Activated CD8-positive, alpha-beta memory T cell treated with anti-CD3 and anti-CD28 coated beads for 4 hours (primary cell): ENCODE measurements at places on chromosomes 1 and 21.

GRCh38 chr1:59378621-59379370, 81.9 kb downstream of the FGGY start:
- DNase-seq, result no peak

- DNase-seq, result no peak
Measured at GRCh38 chr1:43664369-43664768, 14.4 kb downstream of the KDM4A start.

DNA sequence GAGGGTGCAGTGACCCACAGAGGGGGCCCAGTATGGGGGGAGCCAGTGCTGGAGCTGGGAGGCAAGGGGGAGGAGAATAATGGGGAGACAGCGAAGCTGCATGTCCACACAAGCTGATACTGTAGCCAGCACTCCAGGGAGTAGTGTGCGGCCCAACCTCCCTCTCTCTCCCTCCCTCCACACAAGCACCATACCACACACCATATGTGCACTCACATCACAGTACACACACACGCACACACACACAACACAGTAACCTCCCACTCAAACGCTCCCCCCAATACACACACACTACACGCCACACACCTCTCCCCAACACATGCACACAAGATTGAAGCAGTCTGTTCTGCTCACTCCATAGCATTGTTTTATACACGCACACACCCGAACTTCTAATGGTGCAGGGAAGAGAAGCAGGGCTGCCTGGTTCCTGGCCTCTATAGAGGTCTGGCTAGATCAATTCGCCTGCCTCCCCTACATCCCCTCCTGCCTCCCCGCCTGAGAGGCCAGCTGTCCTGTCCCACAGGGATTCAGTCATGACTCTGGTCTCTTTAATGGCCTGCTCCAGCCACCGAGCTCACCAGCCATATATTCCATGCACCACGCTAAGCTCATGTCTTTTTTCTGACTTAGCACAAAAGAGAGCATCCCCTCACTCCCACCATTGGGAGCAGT, 3.8 kb downstream of the NCDN start:
- no peak for DNase-seq

DNA sequence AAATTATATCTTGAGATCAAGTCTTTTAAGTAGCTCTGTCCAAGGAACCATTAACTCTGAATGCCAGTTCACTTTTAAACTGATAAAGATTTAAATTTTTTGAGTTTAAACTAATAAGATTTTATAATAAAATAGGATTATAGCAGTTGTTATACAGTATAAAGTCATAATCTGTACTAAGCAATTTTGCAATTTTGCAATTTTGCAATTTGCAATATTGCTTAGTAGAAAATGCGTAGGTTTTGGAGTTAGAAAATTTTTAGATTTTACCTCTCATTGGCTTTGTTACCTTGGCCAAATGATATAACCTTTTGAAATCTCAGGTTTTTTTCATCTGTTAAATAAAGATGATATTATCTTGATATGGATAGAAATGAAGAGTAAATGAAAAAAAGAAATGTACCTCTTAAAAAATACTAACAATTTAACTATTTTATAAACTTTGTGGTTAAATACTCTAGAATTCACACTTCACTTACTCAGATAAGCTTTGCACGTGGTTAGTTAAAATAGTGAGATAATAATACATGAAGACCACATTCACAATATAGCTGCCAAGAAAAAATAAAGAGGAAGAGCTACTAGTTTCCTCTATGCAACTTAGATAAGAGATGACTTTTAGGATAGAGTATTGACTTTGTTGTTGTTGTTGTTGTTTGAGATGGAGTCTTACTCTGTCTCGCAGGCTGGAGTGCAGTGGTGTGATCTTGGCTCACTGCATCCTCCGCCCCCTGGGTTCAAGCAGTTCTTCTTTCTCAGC, 13.9 kb downstream of the CCDC18 start:
- no peak for DNase-seq

DNA sequence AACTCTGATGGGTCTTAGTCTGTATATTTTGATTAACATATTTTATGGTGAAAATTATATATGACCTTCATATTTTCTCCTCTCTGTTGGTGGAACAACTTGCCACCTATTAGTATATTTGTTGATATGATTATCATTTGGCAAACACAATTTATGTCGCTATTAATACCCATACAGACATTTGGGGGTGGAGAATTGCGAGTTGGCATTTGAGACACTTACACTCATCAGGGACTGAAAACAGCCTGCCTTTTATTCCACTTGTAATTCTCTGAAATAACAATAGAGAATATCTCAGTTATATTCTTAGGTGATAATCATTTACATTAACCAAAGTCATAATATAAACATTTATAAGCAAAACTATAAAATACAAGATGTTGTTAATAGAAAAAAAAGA, 100.5 kb upstream of the RGS18 start:
- DNase-seq, result no peak

DNA sequence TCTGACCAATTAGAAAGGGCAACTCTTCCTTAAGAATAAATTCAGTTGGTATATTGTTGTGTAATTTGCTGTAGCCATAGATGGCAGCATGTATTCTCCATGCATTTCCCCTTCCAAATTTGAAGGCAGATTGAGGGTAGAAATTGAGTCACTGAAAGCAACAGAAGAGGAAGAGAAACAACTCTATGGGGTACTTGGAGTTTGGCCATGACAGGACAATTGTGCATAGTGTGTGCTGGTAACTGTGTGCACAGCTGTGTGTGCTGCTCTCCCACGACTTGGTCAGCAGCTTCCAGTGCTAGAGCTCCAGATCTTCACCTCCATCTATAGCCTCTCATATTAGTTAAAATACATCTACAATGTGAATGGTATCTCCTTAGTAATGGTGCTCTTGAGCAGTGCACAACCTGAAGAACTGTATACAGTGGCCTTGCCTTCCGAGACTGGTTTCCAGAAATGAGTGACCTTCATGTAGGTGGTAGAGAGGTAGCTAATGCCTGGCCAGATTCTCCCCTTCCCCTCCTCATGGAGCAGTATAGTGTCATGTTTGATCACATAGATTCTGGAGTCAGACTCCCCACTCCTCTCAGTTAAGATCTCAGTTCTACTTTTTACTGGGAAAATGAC, 882 bp upstream of the FCAMR start:
- DNase-seq, result no peak

DNA sequence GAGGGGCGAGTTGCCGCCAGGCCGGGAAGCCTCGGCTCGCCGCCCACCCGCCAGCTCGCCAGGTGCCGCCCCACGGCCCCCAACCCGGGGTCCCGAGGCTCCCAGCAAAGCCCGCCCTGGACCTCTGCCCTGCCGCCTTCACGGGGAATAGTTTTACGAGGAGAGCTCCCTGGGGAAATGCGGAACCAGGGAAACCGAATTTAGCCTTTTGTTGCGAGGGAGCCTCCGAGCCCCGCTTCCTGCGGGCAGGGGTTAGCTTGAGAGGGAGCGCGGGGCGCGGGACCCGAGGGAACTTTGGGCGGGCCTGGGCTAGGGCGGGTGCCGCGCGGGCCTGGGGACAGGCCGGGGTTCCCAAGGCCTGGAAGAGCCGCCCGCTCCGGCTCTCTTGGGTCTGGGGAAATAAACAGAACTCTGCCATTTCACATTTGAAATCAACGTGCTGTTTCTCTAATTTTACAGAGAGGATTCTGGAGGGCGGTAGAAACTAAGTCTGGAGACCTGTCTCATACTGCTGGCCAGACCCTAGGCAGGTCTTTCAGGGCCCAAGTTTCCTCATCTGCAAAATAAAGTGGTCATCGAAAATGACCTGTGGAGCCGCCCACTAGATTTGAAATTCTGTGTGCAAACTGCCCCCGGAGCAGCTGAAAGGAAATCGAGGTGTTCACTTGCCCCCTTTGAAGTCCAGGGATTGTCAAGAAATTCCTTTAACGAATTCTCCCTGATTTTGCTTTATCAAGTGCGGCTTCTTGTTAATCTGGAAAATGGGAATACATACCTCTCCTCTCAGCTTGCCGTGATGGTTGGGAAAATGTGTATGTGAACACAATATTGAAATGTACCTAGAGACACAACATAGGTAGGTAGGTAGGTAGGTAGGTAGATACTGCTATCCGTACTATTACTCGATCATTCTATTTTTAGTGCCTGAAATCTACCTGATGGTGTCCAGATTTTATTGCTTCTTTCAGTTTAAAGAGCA, 749 bp upstream of the GLUL start:
- no peak for DNase-seq

- no peak for DNase-seq
Measured at GRCh38 chr1:79633456-79633855, 626.9 kb upstream of the ADGRL4 start.

- no peak for DNase-seq
Measured at GRCh38 chr21:40187244-40187643, 320.0 kb downstream of the PCP4 start.

DNA sequence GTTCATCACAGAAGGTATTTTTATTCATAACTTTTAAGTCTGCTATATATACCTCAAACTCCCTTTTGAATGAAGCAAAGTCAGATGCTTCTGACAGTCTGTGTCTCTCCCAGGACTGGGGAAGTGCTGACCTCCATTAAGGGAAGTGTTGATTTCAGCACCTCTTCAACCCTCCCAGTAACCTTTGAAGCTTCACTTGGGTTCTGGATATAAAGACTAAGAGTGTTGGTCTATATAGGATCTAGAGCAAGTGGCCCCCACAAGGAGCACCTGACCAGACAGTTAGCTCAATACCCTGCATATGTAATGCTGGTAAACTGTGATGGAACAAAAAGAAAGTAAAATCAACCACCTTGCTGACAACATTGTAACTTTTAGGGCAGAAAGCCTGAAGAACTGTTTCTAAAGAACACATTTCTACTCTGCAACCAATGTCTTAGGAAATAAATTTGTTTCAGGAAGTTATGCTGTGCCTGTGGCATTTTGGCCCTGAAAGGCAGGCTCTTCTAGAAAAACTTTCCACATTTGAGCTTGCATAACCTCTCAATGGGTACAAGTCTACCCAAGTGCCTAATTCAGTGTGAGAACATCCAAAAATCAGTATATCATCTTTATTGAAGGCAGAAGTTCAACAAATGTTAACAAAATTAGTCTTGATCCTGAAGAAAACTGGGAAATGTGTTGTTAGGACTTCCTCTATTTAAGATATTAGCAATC, 865 bp upstream of the PTPN22 start:
- DNase-seq, result no peak

GRCh38 chr1:245809361-245809760, 654.6 kb downstream of the KIF26B start:
- no peak for DNase-seq
